ENCODE measurements at places on chromosomes 4 and X.

DNA sequence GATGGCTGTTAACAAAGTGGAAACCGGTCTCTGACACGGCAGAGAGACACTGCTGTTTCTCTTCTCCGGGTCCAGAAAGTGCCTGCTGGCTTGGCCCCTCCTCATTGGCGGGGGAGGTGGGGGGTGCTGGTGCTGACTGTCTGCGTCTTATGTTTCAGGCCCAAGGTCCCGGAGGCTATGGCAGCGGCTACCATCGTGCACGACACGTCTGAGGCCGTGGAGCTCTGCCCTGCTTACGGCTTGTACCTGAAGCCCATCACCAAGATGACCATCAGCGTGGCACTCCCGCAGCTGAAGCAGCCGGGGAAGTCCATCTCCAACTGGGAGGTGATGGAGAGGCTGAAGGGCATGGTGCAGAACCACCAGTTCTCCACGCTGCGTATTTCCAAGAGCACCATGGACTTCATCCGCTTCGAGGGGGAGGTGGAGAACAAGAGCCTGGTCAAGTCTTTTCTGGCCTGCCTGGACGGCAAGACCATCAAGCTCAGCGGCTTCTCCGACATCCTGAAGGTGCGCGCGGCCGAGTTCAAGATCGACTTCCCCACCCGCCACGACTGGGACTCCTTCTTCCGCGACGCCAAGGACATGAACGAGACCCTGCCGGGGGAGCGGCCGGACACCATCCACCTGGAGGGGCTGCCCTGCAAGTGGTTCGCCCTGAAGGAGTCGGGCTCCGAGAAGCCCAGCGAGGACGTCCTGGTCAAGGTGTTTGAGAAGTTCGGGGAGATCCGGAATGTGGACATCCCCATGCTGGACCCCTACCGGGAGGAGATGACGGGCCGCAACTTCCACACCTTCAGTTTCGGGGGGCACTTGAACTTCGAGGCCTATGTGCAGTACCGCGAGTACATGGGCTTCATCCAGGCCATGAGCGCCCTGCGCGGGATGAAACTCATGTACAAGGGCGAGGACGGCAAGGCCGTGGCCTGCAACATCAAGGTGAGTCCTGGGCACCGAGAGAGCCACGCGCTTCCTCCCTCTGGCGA lies 2.2 kb downstream of the AKAP17A start:
- no peak for DNase-seq

- no peak for DNase-seq
Measured at GRCh38 chr4:117010671-117011070, 74.7 kb downstream of the TRAM1L1 start.

DNA sequence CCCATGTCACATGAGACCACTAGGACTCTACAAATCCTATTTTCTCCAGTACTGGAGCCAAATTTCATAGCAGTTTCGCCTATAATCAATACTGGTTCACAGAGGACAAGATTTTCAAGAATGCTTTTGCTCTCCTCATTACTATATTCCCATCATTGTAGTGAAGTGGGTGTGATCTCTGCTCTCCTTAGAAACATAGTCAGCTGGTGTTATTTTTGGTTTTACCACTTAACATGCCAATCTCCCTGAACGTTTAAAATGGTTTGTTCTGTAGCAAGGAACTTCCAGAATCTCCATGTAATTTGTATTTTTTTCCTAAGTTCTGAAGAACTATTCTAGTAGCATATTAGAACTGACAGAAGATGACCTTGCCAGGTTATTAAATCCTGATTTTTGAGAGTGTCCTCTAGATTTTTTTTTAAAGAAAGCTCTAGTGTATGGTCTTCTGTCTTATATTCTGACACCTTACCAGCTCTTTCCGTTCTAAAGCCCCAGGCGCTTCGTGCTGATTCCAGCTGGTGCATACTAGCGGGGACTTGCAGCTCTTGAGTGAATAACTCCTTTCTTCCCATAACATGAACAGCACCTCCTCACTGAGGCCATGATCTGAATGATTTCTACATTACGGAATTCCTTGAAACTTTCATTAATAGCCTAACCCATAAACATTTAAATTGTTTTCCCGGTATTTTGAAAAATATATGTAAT lies 1372.9 kb downstream of the TECRL start:
- no peak for DNase-seq

DNA sequence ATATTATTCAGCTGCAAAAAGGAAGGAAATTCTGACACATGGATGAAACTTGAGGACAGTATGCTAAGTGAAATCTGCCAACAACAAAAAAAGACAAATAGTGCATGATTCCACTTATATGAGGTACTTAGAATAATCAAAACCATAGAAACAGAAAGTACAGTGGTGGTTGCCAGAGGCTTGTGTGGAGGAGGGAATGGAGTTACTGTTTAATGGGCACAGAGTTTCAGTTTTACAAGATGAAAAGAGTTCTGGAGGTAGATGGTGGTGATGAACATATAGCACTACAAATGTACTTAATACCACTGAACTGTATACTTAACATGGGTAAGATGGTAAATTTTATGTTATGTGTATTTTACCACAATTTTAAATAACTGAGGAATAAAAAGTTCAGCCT lies 212.0 kb upstream of the KLF3 start:
- DNase-seq: peak; percentile 18

GRCh38 chr4:4392501-4393183 lies 5.7 kb downstream of the NSG1 start:
- DNase-seq: no peak

- DNase-seq: no peak
Measured at GRCh38 chr4:142100941-142101340, 464.6 kb downstream of the IL15 start.

- no peak for DNase-seq
Measured at GRCh38 chrX:76921176-76921575, 493.7 kb downstream of the MAGEE1 start.

- DNase-seq: no peak
Measured at GRCh38 chr4:185700630-185701029, 111.4 kb downstream of the SORBS2 start.

DNA sequence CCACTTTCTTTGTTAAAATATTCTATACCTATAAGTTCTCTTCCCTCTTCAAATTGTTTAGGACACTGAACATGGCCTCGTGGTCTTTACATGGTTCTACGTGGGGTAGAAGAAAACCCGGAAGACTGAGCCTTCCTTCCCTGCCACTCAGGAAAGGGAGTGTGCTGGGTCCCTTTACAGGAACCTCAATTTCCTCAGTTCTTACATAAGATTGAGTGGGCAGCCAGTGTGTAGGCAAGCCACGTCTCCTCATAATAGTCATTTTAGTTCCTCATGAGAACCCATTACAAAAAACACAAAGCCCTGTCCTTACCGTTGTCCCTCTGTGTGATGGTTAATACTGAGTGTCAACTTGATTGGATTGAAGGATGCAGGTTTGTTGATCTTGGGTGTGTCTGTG lies 28.7 kb upstream of the SMIM10L2A start:
- DNase-seq: no peak

DNA sequence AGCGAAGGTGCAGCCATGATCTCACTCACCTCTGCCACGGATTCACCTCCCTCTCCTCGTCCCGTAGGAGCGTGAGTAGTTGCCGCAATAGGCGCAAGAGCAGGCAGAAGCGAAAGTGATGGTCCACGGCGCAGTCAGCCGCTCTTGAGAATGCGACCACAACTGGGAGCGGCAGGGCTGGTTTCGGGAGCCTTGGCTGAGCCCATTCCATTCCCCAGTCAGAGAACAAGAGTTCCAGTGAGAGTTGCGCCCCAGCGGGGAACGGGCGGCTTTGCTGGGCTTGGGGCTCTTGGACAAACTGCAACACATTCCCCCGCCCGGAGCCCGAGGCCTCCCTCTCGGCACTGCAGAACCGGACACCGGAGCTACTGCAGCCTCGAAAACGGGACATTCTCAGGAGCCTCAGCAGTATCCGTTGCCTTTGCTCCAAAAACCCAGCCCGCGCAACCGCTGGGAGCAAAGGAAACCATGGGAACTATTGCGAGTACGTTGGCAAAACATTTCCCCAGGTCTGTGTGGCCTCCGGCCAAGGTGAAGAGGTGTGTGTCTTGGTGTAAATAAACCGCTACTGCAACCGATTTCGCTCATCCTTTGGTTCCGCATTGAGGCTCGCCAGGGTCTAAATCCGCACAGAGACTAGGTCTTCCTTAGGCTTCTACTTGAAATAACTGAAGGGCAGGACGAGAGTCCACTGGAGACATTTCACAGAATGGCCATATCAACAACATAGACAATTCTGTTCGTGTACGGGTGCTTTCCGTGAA lies 5.7 kb upstream of the ZBTB33 start:
- peak; percentile 67 for DNase-seq

Data from stimulated activated CD4-positive, alpha-beta T cell treated with anti-CD3 and anti-CD28 coated beads, Interleukin-15, amount 100 ng/mL, for 24 hours (primary cell).